Activated CD8-positive, alpha-beta memory T cell treated with anti-CD3 and anti-CD28 coated beads for 1 hour (primary cell): ENCODE measurements at places on chromosomes 6 and 20.

DNA sequence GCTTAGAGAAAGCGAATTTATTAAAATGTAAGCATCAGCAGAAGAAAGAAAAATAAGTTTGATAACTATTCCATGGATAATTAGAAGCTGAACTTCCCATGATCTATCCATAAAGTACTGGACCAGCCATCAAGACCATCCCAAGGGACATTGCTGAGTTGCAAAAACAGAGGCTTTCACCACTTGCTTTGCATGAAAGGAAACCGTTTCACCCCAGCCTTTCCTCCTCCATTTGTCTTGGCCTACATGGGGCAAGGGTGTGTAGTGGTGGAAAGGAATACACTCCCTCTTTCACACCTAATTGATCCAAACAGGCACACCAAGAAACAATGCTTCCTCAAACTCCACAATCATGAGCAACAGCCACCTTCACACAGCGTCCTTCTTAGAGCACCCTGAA lies 10.4 kb downstream of the HIVEP2 start:
- DNase-seq: no peak

DNA sequence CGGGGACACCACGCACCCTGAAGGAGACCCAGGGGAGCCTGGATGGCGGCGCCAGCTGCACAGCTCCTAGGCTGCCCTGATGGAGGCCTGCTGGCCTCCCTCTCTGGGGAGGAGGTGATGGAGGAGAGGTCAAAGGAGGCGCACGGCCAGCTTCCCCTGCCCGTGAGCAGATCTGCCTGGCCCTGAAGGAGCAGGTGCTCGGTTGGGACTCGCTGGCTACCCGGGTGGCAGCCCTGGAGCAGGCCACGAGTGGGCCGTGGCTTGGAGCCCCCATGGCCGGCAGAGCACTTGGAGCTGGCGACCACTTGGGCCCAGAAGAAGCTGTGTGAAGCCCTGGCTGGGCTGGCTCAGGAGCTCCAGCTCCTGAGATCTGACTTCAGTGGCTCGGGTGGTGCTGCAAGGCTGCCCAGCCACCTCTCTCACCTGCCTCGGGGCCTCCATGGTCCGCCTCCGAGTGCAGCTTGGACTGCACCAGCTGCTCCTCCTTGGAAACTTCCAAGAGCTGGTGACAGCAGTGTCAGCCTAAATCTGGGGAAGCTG lies 7.5 kb upstream of the RAET1E start:
- no peak for DNase-seq

- DNase-seq: no peak
These were observed 175.5 kb downstream of the EYS start for GRCh38 chr6:65531533-65531932.

- no peak for DNase-seq
These were observed 3.0 kb upstream of the BLCAP start for GRCh38 chr20:37530696-37531095.

DNA sequence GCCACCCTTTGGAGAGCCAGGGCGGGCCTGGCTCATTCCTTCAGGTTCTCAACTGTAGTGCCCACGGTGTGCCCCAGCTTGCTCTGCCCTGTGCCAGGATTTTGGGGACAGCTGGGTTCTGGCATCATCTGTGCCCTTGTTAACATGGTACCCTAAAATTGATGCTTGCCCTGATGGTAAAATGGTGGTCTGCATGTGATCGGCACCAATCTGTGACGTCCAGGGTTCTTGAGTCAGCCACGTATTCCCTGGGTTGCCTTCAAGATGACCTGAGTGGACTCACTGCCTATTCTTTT lies 31.2 kb upstream of the APCDD1L start:
- DNase-seq: no peak

DNA sequence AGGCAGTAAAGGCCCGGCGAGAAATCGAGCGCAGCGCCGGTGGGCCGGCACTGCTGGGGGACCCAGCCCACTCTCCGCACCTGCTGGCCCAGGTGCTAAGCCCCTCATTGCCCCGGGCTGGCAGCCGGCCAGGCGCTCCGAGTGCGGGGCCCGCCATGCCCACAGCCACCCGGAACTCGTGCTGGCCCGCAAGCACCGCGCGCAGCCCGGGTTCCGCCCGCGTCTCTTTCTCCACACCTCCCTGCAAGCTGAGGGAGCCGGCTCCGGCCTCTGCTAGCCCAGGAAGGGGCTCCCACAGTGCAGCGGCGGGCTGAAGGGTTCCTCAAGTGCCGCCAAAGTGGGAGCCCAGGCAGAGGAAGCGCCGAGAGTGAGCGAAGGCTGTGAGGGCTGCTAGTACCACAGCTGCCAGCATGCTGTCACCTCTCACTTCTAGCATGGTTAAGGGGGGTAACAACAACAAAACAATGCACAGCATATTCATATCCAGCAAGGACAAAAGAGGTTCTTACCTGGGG lies 11.3 kb upstream of the GMPR start:
- no peak for DNase-seq

DNA sequence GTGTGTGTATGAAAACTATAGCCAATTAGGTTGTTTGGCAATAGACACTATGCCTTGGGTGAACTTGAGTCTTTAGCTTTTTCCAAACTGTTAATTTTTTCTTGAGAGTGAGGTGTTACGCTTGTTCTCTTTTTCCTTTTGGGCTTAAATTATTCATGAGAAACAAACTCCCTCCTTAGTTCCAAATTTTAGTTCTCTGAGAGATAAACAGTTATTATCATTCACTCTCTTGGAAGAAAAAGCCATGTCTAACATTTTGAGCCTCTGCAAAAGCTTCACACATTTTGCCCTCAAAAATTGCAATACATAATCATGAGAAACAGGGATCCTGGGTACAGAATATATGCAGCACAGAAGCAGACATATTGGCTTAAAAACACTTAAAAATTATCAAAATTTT lies 1353.9 kb upstream of the MAP3K7 start:
- DNase-seq: no peak

DNA sequence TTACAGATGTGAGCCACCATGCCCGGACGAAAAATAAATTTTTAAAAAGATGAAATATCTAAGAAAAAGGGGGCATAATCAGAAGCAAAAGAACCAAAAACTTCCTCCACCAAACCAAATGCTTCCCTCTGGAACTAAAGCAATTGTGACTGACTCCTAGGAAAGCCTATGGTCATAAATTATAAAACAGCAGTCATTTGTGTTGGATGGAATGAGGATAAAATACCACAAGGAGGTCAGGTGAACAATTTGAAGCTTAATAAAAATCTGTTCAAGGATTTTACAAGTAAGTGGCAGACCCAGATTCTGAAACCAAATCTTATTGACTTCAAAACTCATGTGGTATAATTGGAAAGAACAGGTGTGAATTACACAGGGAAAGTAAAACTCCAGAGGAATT lies 114.5 kb downstream of the KIF13A start:
- DNase-seq: no peak

GRCh38 chr6:971981-972640 lies 279.2 kb upstream of the EXOC2 start:
- no peak for DNase-seq

DNA sequence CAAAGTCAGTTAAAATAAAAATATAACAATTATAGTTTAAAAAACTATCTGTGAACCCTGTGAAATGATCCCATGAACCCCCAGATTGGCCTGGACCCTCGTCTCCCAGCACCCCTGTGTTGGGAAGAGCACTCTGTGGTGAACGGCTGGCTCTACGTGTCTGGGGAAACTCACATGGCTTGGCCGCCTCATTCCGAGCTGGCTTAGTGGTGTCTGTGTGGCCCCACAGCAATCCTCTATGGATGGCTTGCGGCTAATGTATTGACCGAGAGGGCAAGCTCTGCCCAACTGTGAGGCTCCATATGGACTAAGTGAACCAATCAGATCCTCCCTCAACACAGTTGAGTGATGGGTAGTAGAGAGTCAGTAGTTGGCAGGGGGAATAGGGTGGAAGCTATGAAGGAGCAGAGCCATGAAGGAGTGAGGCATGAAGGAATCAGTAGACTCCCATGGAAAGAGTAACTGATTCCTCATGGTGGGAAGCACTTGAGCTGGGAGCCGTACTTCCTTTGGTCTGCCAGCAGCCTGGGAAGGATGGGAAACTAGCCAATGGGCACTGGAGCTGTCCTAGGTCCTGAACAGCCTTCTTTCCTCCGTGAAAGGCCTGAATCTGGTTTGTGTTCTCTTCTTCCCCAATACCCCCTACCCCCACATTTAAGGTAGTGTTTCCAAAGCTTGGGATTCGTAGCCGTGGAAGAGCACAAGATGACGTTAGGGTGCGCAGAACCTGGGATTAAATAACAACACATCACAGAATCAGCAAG lies 21.6 kb upstream of the ZNF831 start:
- DNase-seq: no peak

- DNase-seq: no peak
These were observed 878.7 kb upstream of the MAN1A1 start for GRCh38 chr6:120228297-120228696.

DNA sequence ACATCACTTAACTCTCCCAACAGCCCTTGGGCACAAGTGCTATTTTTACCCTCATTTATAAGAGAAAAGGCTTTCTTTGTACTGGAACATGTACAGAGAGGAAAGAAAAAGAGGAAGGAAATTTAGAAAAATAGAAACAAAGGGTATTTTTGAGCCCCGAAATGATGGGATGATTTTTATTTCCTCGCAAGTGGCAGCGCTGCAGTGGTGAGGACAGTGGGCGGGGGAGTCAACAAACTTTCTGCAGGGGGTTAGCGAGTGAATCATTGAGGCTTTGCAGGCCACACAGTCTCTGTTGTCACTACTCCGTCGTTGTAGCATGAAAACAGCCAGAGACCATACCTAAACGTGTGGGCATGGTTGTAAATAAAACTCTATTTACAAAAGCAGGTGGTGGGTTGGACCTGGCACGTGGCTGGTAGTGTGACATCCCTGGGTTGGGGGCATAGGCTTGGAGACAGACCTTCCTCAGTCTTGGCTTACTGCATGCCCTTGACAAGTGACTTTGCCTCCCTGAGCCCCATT lies 25.5 kb upstream of the OCSTAMP start:
- DNase-seq: no peak
